ENCODE measurements at places on chromosomes 11 and 22.

DNA sequence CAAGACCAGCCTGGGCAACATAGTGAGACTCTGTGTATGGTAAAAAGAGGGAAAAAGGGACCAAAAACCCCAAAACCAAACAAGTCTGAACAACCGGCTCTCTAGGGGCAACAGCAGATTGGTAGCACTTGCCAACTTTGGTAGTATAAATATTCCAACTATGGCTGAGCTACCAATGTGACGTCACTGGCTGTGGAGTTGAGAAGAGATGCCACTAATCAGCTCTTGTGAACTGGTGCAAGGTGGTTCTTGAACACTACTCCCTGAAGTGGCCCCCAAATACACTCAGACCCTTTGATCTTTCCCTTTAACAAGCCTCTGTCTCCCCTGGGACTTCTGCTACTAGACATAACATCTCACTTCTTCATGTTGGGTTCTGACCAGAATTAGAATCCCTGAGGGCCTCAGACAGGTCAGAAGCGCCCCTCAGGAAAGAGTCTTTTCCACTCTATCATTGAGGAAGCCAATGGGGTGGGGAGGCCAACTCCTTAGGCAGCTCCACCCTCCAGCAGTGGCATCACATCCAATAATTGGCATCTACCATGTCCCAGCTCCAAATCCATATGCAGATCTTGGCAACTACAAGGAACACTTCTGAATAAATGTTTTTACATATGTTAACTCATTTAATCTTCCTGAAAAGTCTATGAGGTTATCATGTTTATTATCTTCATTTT, 49.2 kb downstream of the RPL27A start:
- no peak for DNase-seq

DNA sequence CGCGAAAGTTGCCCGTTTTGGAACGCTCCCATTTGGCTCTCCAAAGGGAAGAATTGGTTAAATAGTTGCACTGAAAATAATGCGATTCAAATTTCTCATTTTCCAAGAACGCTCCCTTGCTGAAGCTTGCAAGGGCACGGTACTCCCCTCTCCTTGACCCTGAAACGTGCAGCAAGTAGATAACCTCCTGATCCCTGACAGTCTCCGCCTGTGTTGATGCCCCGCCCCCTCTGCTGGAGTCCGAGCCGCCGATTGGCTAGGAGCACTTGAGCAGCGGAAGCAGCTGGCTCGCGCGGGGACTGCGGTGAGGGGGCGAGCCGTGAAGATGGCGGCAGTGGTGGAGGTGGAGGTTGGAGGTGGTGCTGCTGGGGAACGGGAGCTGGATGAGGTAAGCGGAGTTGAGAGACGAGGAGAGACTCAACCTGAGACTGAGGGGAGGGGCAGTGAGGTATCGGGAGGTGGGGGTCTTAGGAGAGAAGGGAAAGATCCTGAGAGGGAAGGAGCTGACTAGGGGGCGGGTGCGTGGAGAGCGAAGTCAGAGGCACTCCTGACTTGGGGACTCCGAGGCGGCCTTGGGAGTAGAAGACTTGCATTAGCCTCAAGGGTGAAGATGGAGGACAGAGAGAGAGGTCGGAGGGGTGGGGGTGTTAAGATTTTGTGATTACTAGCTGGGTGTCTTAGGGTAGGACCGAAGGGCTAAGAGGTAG, at the start of gene RNF121:
TSS of gene RNF121 (plus strand) at position 310 of the 707 bp plus-strand sequence. CDS start at position 326, 16 bp downstream.
- DNase-seq: peak; percentile 96

DNA sequence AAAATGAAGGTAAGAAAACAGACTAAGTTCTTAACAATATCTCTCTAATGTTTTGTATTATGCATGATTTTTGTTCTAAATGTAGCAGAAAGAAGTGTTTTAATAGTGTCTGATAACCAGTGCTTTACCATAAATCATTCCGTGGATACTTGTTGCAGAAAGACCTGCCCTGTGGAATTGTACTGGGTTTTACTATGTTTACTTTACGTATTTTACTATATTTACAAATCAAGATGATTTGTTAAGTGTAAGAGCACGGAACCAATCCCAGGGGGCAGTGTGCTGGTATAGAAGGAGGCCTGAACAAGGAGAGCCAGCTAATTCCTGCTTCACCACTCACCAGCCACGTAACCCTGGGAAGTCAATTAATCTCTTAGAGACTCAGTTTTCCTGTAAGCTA, 1.4 kb downstream of the HTR3B start:
- DNase-seq: peak; percentile 72

- peak; percentile 77 for DNase-seq
Observed at GRCh38 chr22:45096256-45096907, 67.3 kb upstream of the NUP50 start.

- no peak for DNase-seq
Observed at GRCh38 chr11:1156506-1157340, 1.0 kb upstream of the MUC5AC start.

- DNase-seq: no peak
Observed at GRCh38 chr11:20861322-20861721, 191.9 kb downstream of the NELL1 start.

GRCh38 chr11:120977266-120978137, 46.4 kb upstream of the TBCEL start:
- no peak for DNase-seq
